Glutamatergic neuron (in vitro differentiated cells): ENCODE measurements at places on chromosomes 12 and 14.

DNA sequence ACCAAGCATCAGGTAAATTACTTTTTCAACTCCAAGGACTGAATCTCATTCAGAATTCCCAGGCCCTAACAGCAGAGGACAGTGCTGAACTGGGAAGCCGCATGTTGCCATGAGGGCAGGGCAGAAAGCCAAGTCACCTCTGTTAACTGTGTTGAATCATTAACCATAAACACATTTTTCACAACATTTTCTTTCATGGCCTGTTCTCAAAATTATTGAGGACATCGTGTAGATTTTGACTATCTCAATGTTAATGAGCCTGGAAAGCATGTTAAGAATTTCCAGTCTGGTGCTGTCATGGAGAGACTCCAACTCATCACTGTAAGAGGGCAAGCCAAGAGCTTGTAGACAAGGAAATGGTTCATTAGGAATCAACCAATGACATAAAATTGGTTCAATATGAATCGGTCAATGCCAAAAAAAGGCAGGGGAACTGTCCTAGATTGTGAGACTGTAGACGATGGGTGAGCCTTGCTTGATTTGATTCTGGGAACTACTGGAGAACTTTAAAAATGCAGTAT is 33.7 kb downstream of the CPM start:
- no peak for DNase-seq

- DNase-seq = no peak
Observed at GRCh38 chr12:74489543-74489942, 48.1 kb upstream of the ATXN7L3B start.

DNA sequence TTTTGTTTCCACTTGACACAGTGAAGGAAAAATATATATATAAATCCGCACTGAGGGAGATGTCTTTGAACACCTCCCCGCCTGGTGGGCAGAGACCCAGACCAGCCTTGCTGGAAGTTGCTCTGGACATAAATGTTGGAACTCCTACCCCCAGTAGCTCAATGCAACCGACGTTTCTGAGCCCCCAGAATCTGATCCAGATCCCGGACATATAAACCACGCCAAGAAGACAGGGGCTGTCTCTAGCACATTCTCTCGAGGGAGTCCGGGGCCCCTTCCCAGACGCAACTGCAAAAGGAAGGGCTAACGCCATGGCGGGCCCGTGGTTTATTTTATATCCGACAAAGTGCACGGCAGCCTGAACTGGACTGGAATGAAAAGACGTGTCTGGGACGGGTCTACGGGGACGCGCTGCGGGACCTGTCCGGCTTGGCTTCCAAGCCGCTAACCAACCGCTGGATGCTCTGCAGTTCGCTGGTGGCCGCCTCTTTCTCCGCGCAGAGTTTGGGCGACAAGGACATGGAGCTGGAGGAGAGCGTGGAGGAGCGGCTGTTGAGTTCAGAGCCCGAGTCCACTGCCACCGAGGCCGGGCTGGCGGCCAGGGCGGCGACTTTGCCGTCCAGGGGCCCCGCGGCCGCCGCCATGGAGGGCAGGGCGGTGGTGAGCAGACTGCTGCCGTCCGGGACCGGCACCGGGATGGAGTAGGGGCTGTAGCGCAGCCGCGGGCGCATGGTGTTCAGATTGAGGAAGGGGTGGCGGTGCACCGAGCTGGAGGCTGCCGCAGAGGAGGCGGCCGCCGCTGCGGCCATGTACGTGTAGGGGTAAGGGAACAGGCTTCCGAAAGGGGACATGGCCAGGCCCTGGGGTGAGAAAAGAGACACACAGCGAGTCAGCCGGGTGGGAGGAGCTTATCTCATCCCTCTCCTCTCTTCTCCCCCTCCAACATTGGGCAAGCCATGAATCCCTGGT is 12.2 kb downstream of the TBX3 start:
- DNase-seq = peak; percentile 43

DNA sequence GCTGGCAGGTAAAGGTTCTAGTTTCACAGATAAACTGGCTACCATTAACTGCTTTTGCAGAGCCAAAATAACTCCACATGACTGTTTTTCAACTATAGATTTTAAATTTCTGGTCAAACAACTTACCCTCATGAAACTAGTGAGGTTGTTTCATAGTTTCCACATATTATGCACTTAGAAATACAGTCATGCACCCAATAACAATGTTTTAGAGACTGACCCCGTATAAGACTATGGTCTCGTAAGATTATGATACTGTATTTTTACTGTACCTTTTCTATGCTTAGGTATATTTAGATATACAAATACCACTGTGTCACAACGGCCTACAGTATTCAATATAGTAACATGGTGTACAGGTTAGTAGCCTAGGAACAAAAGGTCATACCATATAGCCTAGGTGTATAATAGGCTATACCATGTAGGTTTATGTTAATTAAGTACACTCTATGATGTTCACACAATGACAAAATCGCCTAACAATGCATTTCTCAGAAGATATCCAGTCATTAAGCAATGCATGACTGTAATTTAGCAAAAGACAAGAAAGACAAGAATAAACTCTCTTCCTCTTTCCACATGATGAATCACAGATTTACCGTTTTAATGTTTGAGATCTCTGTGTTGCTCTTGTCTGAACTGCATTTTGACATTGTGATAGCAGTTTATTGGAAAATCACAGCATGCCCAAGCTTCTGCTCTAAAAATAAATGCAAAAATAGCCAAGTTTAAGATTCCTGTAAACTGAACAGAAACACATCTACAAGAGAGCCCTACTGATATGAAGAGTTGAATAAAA is 17.1 kb downstream of the DICER1 start:
- DNase-seq = no peak

DNA sequence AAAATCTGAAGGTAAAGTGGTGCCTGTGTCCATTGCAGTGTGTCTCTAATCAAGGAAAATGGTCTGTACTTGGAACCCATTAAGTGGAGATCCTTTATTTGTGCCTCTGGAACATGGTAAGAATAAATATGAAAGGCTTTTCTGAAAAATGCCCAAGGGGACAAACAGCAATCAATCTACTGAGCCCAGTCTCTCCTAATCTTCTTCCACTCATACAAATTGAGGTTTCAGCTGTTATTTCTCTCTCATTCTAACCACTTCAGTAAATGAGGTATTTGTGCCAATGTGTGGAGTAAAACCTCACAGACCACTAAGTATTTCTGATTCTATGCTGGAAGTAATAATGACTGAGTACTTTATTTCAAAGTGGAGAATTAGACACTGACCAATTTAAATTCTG is 82.3 kb upstream of the ST8SIA1 start:
- no peak for DNase-seq

DNA sequence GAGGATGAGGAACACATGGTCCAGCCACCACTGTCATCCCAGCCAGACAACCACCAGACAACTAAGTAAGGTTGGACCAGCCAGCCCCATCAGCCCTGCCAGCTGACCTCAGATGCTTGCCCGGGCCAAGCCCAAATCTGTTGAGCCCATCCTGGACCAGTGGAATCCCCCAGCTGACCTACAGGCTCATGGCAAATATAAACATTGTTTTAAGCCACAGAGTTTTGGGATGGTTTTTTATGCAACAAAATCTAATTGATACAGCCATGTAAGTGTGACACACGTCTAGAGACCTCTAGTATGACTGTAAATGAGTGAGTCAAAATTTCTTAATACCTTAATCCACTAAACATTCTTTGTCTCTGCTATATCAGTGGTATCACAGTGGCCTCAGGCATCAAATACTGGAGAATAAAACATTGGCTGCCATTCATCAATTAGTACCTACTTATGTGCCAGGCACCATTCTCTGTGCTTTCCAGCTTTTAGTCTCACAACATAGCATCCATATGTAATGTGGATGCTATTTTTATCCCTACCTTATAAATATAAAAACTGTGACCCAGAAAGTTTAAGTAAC is 24.2 kb upstream of the NT5DC3 start:
- no peak for DNase-seq

GRCh38 chr12:122872815-122873361 is 23.0 kb downstream of the VPS37B start:
- peak; percentile 4 for DNase-seq

GRCh38 chr12:124111006-124111405 is 138.0 kb downstream of the ZNF664 start:
- no peak for DNase-seq

GRCh38 chr12:102920271-102920670 is 3.2 kb upstream of the PAH start:
- DNase-seq = no peak

DNA sequence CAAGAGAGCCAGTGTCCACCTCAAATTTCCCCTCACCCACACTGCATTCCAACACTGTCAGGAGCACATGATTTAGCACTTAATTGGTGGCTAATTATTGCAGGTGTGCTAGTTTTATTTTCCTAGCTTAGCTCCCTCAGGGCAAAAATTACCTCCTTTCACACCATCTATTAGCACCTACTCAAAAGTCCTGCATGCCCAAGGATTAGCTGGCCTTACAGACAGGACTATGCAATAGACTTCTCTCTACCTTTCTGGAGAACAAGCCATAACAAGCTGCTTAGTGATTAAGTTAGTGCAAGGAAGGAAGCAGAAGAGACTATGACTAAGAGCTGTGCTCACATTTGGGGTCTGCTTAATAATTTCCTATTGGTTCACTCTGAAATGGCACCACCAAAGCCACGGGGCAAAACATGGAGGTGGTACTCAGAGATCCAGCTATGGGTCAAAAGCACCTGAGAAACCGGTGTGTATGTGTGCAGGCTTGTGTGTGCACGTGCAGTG is 69.5 kb downstream of the STON2 start:
- no peak for DNase-seq

- no peak for DNase-seq
Observed at GRCh38 chr14:56131865-56132833, 13.9 kb downstream of the PELI2 start.

- DNase-seq = peak; percentile 74
Observed at GRCh38 chr14:47675466-47676314, at the start of gene MDGA2. TSS of gene MDGA2 (minus strand) at chr14:47675605.
